Spinal cord (tissue), 10 donors: ENCODE measurements at places on chromosomes 1 and 21. TPM values are rescaled to one million over a fixed set of nuclear protein-coding genes. Genes with fewer than 3 reads are reported as not detected.

Gene MAGI3
- polyA plus RNA-seq: 24.2 TPM

Gene TAS1R1
- 0.47 TPM for polyA plus RNA-seq

Gene OR2T11
- not detected for polyA plus RNA-seq

Gene GPR3
- polyA plus RNA-seq: 3.6 TPM

Gene ABL2
- polyA plus RNA-seq: 13.6 TPM

Gene CFAP107
- 7.0 TPM for polyA plus RNA-seq

Gene BCAN
- polyA plus RNA-seq: 1,252 TPM
